ENCODE measurements at places on chromosomes 13 and 19.

DNA sequence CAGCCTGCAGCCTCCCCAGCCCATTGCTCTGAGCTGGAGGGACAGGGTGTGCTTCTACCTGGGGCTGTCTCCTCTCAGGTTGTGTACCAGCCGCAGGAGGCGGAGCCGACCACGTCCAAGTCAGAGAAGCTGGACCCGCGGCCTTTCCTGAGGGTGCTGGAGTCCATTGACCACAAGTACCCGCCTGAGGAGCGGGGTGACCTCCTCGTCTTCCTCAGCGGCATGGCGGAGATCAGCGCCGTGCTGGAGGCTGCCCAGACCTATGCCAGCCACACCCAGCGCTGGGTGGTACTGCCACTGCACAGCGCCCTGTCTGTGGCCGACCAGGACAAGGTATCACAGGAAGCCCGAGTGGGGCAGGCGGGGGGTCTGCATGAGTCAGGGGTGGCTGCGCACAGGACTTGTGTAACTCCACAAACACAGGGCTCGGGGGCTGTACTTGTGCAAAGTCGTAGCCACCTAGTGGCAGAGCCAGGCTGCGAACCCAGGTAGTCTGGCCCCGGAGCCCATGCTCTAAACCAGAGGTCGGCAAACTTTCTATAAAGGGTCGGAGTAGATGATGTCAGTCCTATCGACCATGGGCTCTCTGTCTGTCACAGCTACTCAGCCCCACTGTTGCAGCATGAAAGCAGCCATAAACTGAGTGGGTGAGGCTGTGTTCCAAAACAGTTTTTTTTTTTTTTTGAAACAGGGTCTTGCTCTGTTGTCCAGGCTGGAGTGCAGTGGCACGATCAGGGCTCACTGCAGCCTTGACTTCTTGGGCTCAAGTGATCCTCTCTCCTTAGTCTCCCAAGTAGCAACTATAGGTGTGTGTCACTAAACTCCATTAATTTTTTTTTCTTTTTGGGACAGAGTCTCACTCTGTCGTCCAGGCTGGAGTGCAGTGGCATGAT, 8.9 kb downstream of the DHX34 start:
- no peak for DNase-seq

DNA sequence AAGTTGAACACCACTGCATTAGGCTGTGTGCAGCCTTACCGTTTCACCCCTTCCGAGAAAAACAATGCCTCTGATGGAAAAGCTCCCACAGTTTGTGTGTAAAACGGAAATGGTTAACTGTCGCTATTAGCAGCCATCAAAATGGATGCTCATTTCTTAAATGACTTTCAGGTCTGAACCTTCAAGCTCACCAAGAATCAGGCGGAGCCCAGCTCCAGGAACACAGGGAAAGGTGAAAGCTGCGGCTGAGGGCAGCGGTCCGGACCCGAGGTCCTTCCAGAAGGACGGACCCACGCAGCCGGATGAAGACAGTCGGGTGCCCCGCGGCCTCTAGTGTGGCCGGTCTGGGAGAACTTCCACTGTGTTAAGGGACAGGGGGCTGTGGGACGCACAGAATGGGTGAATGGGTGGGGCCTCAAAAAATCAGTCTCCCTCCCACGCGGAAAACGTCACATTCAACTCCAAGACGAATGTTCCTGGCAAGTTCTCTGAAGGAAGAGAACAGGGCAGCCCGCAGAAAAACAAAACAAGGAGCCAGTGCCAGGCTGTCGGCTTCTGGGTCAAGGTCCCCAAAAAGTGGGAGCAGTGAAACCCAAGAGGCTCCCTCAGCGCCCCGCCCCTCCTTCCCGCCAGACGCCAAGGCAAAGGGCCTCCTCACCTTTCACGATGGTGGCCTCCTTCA, 4.9 kb downstream of the IRS2 start:
- DNase-seq = no peak

DNA sequence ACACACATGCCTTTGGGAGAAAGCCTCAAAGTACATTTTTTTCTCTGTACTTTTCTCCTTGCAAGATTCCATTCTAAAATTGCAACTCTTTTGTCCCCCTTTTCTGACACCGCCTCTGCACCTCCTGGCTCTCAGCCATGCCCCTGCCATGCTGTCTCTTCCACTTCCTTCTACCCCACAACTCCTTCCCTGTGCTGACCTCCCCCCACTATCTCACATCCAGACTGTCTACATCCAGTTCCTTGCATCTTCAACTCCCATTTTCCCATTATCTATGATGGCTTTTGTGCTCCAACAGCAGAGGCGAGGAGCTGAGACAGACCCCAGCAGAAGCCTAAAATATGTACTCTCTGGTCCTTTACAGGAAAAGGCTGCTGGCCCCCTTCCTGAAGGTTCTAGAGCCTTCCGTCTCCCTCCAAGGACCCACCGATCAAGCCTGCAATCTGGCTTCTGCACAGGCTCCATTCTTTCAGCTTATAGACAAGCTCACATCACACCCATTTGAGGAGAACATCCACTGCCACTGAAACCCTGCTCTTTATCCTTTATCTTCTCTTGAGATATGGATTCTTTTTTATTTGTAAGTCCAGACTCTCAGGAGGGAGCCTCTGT, 50.2 kb downstream of the RFX2 start:
- DNase-seq = no peak

DNA sequence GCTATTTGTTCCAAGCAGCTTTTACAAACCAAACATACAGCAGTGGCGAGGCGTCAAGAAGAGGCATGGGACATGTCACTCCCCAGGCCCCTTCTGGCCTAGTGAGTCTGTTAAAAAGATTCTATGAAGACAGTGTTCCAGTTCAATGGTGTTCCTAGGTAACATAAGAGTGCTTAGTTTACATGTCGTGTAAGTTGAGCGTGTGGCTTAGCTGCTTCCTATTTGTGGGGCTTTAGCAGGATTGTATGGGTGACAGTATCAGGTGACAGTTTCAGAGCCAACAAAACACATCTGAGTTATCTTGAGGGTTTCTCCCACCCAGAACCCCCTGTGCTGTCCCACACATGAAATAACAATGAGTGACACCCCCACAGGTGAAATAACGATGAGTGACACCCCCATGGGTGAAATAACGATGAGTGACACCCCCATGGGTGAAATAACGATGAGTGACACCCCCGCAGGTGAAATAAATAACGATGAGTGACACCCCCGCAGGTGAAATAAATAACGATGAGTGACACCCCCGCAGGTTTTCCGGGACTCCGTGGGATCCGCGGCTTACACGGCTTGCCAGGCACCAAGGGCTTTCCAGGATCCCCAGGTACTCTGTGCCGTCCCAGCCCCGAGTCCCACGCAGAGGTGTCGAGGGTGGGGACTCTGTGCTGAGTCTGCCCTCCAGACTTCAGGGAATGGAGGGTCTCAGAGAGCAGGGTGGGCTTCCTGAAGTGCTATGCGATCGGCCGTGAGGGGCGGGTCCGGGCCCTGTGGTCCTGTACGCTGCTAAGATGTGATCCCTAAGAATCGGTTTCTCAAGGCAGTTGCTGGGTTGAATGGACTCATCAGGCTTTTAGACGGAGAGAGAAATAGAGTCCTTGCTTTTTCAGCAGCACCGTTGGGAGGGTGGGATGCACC, 68.6 kb downstream of the RAB20 start:
- no peak for DNase-seq

- no peak for DNase-seq
These were observed 78.3 kb downstream of the TSHZ3 start for GRCh38 chr19:31270897-31271296.

DNA sequence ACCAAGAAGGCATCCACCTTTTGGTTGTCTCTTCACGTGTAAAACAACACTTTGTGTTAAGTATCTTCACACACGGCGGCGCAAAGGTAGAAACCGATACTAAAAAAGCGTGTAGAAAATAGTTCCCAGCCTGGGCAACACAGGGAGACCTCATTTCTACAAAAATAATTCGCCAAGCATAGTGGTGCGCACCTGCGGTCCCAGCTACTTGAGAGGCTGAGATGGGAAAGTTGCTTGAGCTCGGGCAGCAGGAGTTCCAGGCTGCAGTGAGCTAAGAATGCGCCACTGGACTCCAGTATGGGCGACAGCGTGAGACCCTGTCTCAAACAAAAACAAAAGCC, 573 bp upstream of the ERCC5 start:
- no peak for DNase-seq
